SW 1271 (cell line): ENCODE measurements at places on chromosomes 2 and 18.

DNA sequence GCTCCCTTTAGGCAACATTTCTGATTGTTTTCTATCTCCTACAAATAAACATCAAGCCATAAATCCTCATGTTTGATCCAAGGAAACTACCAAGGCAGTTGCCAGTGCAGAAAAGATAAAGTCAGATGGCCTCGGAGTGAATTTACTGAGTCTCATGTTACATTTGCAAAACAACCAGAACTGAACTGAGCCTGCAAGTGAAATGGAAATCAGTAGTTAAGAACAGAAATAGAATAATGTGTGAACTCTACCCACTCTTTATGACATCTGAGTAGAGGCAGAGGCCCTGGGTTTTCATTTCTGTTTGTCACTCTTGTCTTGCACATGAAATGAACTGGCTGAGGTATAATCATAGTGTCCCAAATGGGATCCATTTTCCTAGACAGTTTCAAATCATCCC is 20.4 kb upstream of the DAPL1 start:
- no peak for DNase-seq

DNA sequence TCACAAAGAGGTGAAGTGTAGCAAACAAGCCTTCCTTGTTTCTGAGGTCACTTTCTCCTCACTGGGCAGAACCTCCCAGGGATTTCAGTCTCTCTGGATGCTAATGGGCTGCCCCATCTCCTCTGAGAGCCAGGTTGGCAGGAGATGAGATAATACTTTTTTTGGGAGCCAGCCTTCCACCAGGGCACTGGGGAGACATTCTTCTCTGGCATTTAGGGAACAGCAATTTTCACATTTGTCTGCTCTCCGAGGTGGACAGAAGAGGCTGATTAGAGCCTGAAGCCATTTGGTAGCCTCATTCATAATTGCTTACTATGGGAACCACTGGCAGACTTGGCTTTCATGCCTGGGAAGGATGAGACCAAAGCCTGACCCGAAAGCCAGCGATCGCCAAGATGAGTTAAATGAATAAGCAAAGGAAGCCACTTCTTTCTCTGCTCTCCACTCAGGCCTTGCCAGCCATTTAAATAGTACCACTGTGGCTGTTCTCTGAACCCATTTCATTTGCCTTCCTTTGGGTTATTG is 70.1 kb downstream of the NRP2 start:
- DNase-seq, result no peak

- DNase-seq, result no peak
These were observed 11.4 kb downstream of the OSGEPL1 start for GRCh38 chr2:189751080-189751658.

DNA sequence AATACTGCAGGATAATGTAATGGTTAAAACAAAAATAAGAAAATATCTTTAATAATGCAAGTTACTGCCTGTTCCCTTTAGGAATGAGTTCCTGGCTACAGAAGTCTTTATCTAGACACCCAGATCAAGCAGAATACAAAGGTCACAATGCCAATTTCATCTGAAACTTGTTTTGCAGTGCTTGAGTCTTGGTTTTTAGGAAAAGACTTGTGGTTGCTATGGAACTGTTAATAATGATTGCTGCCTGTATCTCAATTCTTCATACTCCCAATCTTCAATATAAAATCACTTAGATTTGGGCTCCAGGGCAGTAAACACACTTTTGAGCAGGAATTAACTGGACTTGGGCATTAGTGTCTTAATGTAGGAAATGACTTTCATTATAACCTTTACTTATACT is 14.2 kb downstream of the CAVIN2 start:
- DNase-seq, result no peak

GRCh38 chr18:50558948-50559751 is 737 bp upstream of the MAPK4 start:
- no peak for DNase-seq
